ENCODE measurements at places on chromosomes 16 and 17.

GRCh38 chr17:44850025-44850424 lies 2.3 kb downstream of the HIGD1B start:
- DNase-seq, result no peak

DNA sequence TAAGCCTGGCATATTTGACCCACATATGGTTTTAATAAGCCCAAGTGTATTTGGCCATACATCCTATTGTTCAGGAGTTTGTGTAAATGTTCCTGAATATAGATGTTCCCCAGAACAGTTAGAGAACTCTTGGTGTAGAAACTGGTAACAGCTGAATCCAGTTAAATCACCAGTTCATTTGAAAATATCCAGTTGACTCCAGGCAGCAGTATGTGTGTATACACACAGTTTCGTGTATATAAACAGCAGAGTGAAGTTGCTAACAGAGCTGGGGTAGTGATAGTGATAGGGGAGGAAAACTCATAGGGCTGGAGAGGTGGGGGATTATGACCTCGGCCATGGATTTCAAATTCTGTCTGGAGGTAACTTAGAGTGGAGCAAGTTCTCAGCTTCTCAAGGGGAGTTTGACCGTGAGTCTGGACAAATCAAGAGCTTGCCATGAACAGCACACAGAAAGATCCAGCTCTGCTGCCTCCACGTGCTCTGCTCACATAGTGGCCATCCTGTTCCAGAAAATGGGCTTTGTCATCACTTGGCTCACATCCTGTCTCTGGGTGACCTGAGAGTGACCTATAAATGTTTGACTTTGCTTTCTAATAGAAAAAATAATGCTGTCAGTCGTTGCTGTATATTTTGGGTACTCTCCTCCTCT lies 30.6 kb upstream of the MMD start:
- DNase-seq, result no peak

GRCh38 chr16:10638101-10638500 lies 56.6 kb downstream of the TEKT5 start:
- DNase-seq, result no peak

DNA sequence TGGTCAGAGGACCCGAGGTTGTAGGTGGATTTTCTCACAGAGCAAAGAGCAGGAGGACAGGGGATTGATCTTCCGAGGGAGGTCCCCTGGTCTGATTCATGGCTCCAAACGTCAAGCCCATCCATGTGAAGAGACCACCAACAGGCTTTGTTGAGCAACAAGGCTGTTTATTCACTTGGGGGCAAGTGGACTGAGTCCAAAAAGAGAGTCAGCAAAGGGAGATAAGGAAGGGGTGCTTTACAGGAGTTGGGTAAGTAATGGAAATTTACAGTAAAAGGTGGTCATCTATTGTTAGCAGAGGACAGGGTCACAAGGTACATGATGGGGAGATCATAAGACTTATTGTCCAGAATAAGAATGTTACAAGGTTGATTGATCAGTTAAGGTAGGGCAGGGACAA lies 2285.8 kb downstream of the TP53TG3F start:
- DNase-seq, result no peak

- DNase-seq, result no peak
Measured at GRCh38 chr16:63080746-63081145, 1044.5 kb upstream of the CDH8 start.

- peak; percentile 71 for DNase-seq
Measured at GRCh38 chr17:76405967-76406647, 21.7 kb downstream of the SPHK1 start.

GRCh38 chr16:48153774-48154173 lies 2.0 kb downstream of the ABCC12 start:
- DNase-seq, result no peak

- peak; percentile 96 for DNase-seq
Measured at GRCh38 chr17:42287977-42288802, at the start of gene STAT5A. Gene STAT5A (plus strand): TSS chr17:42288498. CDS start chr17:42289412, 914 bp downstream.

DNA sequence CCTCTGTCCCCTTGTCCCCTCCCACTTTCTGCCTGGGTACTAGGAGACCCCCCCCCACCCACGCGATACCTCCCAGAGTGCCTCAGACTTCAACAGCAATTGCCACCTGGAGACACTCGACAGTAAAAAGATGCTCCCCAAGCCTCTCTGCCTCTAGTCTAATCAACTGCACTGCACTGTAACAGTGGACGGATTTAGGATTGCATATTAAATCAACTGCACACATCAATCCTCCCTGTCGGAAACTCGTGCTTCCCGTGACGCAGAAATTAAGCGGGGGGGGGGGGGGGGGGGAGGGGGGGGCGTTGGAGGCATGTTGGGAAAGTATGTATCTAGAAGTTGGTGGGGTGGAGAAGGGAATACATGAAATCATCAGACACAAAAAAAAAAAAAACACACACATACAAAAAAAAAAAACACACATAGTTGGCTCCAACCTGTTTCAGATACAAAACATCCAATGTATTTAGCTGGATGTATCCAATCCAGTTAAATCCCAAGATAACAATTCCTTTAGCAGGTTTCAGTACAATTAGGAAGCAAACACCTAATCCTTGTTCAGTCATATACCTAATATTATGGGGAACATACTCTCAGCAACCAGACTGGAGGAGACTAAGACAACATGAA lies 29.7 kb downstream of the FAM222B start:
- peak; percentile 78 for DNase-seq

GRCh38 chr16:569445-570254 lies at the start of gene PIGQ:
Gene PIGQ (plus strand): TSS chr16:569968. CDS start chr16:574075, 4,107 bp downstream.
- DNase-seq, result peak; percentile 83

DNA sequence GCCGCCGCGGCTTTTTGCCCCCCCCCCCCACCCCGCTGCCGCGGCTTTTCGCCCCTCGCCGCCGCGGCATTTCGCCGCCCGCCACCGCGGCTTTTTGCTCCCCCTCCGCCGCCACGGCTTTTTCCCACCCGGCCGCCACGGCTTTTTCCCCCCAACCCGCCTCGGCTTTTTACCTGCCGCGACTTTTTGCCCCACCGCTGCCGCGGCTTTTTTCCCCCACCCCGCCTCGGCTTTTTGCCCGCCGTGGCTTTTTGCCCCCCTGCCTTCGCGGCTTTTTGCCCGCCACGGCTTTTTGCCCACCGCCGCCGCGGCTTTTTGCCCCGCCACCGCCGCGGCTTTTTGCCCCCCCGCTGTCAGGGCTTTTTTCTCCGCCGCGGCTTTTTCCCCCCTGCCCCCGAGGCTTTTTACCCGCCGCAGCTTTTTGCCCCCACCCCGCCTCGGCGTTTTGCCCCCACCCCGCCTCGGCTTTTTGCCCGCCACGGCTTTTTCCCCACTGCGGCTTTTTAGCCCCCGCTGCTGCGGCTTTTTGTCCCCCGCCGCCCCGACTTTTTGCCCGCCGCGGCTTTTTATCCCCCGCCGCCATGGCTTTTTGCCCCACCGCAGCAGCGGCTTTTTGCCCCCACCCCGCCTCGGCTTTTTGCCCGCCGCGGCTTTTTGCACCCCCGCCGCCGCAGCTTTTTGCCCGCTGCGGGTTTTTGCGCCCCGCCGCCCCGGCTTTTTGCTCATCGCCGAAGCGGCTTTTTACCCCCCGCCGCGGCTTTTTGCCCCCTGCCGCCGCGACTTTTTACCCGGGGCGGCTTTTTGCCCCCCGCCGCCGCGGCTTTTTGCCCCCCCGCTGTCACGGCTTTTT lies 527.8 kb upstream of the WSB1 start:
- no peak for DNase-seq

GRCh38 chr17:6711681-6712057 lies 1.5 kb downstream of the SLC13A5 start:
- no peak for DNase-seq

- DNase-seq, result peak; percentile 87
Measured at GRCh38 chr17:57955183-57955931, at the start of gene CUEDC1. Gene CUEDC1 (minus strand): TSS chr17:57955412. CDS start chr17:57885564, 69,848 bp downstream.

- DNase-seq, result no peak
Measured at GRCh38 chr17:6548034-6548433, 8.3 kb downstream of the PITPNM3 start.

DNA sequence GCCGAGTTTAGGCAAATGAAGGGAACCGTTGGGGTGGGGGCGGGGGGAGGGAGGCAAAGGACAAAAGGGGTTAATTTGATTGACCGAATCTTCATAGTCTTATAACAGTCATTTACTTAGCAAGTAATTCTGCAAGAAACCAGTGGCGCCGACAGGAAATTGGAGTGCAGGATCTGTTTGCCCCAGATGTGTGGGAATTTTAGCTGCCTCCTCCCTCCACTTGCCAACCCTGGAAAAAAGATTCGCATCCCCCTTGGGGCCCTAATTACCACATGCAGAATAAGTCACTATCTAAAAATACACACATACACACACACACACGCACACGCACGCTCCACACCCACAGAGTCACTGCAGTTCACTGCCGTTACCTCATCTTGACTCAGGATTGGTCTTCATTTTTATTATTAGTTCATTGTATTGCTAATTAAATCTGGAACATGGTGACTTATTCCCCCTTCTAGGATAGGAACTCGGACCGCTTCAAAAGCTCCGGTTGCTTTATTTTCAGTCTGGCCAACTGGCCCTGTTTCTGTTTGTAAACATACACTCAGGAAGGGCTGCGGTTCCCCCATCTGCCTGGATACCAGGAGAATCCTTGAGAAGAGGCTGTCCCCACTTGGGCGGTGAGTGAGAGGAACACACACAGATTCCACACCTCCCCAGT lies 241.6 kb upstream of the SALL1 start:
- DNase-seq, result no peak

DNA sequence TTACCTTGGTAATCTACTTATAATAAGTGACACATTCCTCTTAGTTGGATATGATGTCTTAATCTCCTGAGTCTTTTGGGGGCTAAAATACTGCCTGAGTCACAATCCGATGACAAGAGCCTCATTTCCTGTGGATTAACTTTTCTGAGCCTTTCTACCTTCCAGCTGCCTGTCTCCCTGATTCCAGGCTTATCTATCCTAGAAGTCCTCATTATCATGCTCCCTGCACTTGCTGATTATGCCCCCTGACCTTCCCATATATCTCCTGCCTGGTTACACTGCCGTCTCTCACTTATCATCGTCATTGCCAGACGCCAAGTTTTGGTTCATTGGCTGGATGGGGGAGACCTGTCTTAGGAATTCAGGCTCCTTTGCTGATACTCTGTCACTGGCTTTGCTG lies 727.4 kb upstream of the CA10 start:
- DNase-seq, result no peak

- DNase-seq, result no peak
Measured at GRCh38 chr16:11833951-11834695, 17.2 kb downstream of the RSL1D1 start.

GRCh38 chr17:16915752-16916556 lies 56.0 kb downstream of the TNFRSF13B start:
- DNase-seq, result no peak

DNA sequence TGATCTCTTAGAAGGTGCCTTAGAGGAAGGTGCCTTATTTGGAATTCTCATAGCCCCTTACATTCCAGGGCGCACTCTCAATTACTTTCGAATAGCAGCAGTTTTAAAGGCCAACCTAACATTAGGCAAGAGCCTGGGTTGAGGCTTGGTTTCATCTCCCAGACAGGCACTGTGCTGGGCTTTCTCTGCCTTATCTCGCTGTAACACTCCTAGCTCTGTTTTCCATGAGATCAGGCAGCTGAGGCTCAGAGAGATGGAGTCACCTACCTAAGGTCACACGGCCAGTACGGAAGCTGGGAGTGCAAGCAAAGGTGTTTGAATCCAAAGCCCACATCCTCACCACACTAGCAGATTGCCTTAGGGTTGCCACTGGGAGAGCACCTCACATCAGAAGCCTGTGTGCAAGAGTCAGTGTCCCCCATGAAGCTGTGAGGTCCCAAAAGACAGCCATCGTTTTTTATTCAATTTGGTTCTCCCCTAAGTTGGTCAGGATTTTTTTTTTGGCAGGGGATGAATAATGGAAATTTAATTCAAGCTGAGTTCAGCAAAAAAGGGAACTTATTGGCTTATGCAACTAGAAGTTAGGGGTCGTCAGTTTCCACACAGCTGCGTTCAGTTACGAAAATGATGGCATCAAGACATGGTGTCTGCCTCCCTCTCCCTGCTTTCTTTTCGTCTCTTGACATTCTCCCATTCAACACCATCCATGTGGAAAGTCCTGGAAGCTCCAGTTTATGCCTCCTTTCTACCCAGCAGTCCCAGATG lies 206.4 kb downstream of the KATNIP start:
- no peak for DNase-seq

DNA sequence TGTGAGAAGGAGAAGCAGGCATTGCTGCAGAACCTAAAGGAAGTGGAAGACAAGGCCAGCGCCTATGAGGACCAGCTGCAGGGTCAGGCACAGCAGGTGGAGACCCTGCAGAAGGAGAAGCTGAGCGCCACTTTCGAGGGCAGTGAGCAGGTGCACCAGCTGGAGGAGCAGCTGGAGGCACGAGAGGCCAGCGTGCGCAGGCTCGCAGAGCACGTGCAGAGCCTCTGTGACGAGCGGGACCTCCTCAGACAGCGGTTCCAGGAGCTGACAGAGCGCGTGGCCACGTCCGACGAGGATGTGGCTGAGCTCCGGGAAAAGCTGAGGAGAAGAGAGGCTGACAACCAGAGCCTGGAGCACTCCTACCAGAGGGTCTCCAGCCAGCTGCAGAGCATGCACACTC lies 41.5 kb downstream of the PLD6 start:
- DNase-seq, result no peak

GRCh38 chr17:68616334-68616733 lies 15.2 kb upstream of the FAM20A start:
- DNase-seq, result no peak

GRCh38 chr16:19113577-19114358 lies at the start of gene ITPRIPL2:
Gene ITPRIPL2 (plus strand): TSS chr16:19113964. CDS start chr16:19114462, 498 bp downstream.
- DNase-seq, result peak; percentile 95

DNA sequence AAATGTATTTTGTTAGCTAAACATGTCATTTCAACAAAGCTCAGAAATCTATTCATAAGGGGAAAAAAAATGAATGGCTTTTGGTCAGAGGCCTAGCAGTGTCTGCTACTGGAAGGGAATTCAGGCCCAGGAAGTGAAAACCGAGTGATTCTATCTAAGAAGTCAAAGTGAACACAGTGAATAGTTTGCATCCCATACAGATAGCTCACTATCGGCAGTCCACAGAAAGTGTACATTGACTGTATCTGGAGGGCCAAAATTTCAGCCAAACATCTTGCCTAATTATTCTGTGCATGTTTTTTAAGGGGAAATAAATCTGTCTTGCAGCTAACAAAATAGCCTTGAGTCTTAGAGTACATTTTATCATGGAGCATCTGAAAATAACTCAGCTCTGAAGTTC lies 214.4 kb upstream of the CACNG5 start:
- DNase-seq, result no peak

DNA sequence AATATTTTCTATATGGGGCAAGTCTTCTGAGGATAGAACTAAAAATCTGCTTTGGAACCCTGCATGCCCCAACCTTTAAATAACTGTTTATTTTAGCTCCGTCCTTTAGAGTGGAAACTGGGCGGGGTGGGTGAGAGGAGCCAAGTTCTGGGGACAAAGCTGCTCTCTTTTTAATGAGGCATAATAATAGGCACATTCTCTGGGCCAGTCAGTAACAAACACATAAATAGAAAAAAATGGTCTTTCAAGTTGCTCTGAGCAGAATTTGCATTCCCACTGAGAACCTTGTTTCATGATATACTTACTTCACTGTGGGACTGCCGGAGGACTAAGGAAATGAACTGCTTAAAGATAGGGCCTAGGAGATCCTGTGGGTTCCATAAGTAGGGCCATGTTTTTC lies 51.5 kb downstream of the KNOP1 start:
- no peak for DNase-seq
